Stimulated activated naive CD8-positive, alpha-beta T cell treated with anti-CD3 and anti-CD28 coated beads, Interleukin-15, Interleukin-2, amounts not matched to agents 100 U/mL and 50 U/mL, for 24 hours (primary cell): ENCODE measurements at places on chromosomes 7 and 10.

- no peak for DNase-seq
Measured at GRCh38 chr7:106865130-106866041, at the start of gene PIK3CG. PIK3CG (plus strand) TSS chr7:106865282; CDS start chr7:106867562, 2,280 bp downstream.

- no peak for DNase-seq
Measured at GRCh38 chr10:67115972-67116371, 190.1 kb downstream of the LRRTM3 start.

- DNase-seq = no peak
Measured at GRCh38 chr10:76998451-76998850, 639.2 kb downstream of the KCNMA1 start.

DNA sequence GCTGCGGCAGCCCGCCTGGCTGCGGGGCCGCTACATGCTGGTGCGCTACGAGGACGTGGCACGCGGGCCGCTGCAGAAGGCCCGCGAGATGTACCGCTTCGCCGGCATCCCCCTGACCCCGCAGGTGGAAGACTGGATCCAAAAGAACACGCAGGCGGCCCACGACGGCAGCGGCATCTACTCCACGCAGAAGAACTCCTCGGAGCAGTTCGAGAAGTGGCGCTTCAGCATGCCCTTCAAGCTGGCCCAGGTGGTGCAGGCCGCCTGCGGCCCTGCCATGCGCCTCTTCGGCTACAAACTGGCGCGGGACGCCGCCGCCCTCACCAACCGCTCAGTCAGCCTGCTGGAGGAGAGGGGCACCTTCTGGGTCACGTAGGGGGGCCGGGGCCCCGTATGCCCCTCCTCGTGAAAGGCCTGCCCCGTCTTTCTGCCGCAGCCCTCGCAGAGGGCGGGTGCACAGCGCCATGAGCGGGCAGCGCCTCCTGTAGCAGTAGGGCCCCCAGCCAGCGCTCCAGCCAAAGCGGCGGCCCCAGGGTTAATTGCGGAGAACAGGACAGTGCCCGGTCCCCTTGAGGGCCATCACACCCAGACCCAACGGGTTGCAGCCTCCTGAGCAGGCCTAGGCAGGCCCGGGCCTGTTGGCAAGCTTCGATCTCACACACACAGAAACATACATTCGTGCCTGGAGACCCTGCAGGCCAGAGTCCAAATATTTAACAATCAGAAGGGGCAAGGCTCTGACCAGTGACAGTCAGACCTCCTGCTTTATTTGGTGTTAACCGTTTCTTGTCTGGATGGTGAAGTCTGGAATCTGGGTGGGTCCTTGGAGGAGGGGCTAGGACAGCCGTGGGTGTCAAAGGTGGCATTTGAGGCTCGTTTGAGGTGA lies 44.1 kb downstream of the CHST3 start:
- DNase-seq = no peak

- no peak for DNase-seq
Measured at GRCh38 chr10:106980495-106981451, 183.7 kb downstream of the SORCS1 start.

DNA sequence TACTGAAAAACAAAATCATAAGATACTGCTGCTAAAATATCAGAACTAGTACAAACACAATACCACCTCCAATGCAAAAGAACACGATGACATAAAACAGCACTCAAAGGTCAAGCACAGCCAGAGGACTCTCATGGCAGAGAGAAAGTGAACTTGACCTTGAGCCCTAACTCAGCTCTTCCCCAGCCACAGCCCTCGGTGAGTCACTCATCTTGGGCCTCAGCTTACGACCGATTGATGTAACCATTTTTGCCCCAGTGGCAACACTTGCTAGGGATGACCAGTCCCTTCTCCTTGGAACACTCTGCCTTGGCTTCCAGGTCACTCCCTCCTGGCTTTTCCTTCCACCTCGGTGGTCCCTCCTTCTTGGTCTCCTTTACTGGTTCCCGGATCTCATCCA lies 77.8 kb downstream of the JAZF1 start:
- no peak for DNase-seq

GRCh38 chr10:26457088-26457487 lies 18.9 kb downstream of the APBB1IP start:
- no peak for DNase-seq

DNA sequence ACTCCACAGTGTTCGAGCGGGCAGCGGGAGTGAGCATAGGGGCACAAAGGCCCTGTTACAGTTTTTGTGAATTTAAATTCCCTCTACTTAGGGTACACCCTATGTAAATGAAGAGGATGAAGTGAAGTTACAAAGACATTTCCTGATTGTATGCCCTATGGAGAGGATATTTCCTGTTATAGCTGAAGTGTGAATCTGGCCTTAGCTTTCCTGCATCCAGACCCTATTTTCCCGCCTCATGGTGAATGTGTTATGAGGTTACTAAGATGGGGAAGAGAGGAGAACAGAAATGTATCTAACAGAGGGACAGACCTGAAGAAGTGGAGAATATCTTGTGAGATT lies 37.8 kb upstream of the COMMD3 start:
- DNase-seq = no peak
